Stimulated activated CD8-positive, alpha-beta memory T cell treated with anti-CD3 and anti-CD28 coated beads, Interleukin-2, amount 100 ng/mL, for 48 hours (primary cell): ENCODE measurements at places on chromosomes 1 and 21.

DNA sequence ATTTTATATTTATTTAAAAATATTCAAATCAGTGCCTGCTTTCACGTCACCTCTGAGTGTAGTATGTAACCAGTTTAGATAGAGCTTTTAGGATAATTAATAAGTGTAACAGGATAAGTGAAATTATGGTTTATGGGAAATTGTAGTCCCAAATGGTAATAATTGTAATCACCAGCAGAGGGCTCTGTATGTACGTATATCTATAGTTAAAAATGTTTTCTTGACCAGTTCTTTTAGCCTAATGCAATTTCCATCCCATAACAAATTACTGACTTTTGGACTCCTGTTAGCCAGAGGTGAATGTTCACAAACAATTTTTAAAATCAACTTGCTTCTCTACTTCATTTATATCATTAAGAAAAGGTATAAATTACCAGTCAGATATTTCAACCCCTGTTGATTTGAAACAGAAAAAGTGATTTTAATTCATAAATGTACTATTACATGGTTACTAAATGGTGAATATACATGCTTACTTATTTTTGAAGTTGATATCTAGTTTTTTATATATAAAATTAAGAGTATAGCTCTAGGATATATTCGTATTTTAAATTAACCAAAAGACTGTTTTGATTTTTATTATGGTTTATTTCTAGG is 25.3 kb downstream of the SLC30A7 start:
- no peak for DNase-seq

DNA sequence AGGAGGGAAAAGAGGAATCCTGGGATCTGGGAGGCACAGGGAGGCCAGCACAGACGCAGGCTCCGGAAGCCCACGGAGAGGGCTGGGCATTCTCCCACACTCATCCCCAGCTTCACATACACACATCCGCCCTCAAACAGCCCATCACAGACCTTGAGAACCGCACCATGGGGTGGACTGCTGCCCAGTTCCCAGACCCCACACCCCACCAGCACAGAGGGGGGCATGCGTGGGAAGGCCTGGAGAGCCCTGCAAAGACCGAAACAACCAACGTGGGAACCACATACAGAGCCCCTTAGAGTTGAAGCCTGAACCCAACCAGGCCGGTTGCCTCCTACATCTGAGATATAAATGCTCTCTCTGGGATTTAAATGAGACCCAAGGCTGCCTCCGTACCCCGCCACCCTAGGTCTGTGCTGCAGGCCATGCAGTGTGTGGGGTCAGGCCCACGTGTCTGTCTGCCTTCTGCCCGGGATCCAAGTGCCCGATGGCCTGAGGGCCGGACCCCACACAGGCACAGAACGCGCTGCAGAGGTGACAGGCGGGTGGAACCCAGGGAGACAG is 126.2 kb upstream of the COL6A1 start:
- DNase-seq = no peak

GRCh38 chr21:14991957-14992356 is 72.8 kb downstream of the NRIP1 start:
- DNase-seq = no peak

DNA sequence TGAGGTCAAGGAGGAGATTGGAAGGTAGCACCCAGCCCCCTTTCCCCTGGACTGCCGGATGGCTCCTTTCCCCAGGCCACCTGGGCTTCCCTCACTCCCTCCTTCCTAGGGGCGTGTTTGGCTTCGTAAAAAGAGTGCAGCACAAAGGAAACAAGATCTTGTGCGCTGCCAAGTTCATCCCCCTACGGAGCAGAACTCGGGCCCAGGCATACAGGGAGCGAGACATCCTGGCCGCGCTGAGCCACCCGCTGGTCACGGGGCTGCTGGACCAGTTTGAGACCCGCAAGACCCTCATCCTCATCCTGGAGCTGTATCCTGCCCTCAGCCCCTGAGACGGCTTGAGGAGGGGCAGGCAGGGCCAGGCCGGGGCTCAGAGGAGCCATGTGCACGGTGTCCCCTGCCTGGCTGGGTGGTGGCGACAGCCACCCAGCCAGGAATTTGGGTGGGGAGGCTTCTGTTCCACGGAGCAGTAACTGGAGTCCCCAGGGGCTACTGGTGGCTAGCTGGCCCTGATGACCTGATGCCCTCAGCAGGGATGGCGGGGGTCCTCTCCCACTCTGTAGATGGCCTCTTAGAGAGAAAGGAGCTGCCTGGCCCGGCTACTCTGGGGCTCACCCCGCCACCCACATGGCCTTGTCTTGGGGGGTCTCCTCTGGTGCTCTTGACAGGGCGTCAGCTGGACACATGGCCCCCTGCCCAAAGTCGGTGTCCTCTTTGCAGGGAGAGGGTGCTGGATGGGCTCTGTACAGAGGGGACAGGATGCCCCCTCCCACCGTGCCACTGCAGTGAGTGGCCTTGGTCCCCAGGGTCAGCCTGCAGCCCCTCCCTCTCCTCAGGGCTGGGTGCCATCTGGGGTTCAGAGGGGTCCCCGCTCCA is 39.5 kb downstream of the TRIM11 start:
- DNase-seq = no peak

DNA sequence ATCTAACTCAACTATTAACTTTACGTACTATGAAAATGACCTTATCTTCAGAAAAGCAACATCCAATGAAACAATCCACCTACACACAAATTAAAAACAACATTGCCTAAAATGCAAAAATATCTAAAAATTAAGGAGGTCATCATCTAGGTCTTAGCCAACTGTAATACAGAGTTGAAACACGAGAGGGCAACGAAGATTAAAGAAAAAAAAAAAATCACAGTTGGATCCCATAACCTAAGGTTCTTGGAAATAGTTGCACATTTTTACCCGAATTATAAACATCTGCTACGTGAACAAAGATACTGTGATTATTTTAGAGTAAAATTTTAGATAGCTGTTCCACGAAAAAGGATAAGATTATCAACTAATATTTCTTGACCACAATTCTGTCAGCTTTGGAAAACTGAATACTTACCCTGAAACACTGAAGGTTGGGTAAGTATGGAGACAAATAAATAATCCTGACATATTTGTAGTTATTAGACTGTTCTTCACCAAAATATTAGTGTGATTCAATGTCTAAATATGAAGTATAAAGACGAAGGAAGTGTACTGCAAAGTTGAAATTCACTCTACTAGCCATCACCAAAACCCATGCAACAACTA is 88.0 kb upstream of the AK4 start:
- DNase-seq = no peak

DNA sequence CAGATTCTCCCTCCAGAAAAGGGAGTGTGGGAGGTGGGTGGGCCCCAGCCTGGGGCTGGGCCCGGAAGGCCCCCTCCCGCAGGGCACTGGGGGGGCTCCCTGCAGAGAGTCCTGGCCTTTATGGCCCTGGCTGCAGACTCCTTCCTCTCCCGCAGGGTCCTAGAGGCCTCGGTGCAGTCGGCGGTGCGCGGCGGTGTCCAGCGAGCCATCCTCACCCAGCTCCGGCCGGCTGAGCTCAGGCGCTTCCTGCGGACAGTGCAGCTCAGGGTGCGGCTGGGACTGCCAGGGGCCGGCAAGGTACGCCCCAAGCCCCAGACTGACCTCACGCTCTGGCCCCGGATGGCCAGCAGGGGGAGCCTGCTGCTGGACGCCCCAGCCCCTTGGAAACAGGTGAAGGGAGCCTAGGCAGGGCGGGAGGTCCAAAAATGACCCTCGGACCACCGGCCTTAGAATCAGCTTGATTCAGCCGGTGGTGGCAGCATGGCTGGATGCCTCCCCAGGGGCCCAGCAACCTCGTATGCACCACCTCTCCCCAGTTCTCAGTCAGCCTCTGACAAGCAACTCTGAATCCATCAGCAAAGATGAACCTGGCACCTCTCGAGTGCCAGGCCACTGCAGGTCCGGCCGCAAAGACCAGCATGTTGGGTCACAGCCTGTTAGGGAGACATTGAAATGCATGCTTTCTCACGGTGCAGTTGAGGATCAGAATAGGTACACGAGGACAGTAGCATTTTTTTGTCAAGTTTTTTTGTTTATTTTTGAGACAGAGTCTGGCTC is 20.6 kb downstream of the MTHFR start:
- DNase-seq = peak; percentile 37

DNA sequence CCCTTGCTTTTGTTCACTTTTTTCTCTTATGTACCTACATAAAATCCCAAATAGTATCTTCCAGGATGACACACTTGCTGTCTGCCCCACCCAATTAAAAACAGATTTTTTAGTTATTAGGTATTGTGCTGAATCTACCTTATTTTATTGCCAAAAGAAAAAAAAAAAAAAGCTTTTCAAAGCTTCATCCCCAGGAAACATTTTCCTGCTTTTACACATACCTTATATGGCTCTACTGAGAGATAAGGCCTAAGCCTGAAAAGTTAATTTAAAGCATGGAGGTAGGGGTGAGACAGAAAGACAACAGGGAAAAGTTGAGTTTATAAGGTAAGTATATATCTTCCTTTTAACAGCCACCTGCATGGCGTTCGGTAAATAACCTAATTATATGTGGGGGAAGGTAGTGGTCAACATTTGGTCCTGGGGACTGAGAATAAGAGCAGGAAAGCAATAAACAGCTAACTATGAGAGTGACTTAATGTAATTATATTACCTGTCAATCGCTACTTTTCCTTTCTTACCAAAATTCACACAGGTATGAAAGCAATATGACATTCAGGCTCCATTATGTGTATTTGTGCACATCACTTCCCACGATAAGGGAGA is 54.6 kb upstream of the BOLA1 start:
- no peak for DNase-seq

DNA sequence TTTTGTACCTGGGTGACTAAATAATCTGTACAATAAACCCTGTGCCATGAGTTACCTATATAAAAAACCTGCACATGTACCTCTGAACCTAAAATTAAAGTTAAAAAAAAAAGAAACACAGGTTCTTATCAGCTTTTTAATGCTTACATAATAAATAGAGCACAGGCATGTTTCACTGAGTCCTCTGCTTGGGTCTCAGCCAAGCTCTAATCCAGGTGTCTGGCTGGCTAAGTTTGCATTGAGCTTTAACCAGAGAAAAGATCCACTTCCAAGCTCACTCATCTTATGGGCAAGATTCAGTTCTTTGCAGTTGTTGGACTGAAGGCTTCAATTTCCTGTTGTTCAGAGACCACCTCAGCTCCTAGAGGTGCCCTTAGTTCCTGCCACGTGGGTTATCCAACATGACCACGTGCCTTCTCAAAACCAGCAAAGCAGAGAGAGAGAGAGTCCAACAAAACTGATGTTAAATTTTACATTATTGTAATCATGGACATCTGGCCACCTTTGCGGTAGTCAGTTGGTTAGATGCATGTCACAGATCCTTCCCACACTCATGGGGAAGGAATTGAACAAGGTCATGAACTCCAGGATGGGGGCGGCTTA is 68.2 kb upstream of the TMPRSS2 start:
- no peak for DNase-seq

- DNase-seq = no peak
These were observed 3.3 kb upstream of the TMEM240 start for GRCh38 chr1:1543706-1544099.

- no peak for DNase-seq
These were observed 363.7 kb downstream of the MATN1 start for GRCh38 chr1:30359539-30360220.

GRCh38 chr1:8313231-8313630 is 4.7 kb upstream of the SLC45A1 start:
- DNase-seq = no peak

GRCh38 chr1:35264871-35265270 is 3.6 kb upstream of the ZMYM4 start:
- no peak for DNase-seq

DNA sequence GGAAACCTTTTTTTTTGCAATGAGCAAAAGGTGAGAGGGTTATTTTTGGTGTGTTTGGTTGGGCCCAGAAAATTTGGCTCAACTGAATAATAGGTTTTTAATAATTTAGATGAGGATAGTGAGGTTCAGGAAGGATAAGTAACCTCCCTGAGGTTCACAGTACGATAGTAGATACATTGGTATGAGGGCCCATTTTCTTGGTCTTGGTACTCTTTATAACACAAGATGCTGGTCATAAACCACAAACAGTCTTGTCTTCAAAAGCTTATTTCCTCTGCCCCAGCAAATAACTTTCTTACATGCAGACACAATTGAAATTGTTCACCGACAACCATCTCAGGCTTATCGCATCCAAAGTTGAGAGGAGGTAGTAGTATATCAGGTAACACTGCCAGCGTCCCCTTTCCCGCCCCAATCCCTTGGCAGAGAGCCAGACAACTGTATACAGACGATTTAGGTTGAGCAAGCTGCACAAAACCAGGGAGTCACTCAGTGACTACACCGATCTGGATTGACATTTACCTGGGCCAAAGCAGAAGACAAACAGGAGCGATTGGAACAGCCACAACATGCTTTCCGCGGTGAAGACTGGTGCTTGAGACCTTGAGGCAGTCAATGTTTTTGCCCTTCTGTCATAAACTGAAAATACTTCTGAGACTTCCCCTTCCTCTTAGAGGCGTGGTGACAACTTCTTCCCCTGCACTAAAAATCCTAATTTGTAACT is at the start of gene SLAMF6:
TSS of gene SLAMF6 (minus strand) at position 634 of the 724 bp plus-strand sequence. CDS start at position 571, 63 bp downstream.
- DNase-seq = peak; percentile 22

DNA sequence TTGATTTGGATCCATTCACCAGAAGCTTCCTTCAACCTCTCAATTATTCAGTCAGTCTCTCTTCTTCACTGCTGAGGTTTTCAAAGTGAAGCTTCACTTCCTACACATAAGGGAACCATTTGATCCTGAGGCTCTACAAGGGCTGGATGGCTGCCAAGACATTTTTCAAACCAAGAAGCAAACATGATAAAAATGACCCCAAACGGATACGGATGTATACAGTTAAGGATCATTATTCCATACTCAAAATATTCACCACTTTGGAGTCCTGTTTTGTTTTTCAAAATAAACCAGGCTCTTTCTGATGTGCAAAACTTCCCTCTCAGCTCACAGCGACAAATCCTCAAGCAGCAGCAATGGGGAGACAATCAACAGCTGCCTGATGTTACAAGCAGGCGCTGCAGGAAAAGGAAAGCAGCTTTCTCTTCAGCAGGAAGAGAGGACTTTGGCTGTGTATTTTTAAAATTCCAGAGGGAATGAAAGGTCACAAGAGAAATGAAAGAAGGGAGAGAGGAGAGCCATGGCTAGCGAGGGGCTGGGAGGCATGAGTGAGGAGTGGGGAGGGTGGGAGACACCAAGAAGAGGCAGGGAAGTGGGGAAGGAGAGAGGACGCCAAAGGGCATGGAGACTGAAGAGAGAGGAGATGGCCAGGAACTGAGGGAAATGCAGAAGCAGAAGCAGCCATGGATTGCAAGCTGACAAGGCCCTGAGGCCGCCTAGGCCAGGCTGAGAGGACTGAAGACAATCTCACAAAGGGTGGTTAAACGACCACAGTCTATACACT is 145.4 kb downstream of the SLC45A1 start:
- DNase-seq = no peak
